ENCODE measurements at places on chromosomes 13 and 19. TPM values are rescaled to one million over a fixed set of nuclear protein-coding genes. Genes with fewer than 3 reads are reported as not detected.

RASAL3 gene
- not detected for total RNA-seq

SDHAF1 gene
- 26.4 TPM for total RNA-seq

CACNG8 gene
- 0.13 TPM for total RNA-seq

HMG20B gene
- 131 TPM for total RNA-seq

CEACAM3 gene
- not detected for total RNA-seq

ZNF560 gene
- not detected for total RNA-seq
